ENCODE measurements at places on chromosomes 7 and 10.

DNA sequence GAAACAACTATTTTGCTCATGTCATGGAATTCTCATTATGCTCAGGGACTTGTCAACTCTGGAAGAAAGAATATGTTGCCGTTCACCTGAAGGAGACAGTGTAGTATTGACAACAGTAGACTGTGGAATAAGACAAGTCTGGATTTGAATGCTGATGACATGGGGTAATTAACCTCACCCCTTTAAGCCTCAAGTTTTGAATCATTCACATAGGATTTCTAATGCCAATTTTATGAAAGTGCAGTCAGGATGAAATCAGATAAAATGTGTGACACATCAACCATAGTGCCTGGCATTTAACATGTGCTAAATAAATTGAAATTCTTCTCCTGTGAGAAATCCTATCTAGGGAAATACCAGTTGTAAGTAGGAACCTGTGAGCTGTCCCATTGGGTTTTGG is 305.8 kb downstream of the KIF20B start:
- DNase-seq, result peak; percentile 5

DNA sequence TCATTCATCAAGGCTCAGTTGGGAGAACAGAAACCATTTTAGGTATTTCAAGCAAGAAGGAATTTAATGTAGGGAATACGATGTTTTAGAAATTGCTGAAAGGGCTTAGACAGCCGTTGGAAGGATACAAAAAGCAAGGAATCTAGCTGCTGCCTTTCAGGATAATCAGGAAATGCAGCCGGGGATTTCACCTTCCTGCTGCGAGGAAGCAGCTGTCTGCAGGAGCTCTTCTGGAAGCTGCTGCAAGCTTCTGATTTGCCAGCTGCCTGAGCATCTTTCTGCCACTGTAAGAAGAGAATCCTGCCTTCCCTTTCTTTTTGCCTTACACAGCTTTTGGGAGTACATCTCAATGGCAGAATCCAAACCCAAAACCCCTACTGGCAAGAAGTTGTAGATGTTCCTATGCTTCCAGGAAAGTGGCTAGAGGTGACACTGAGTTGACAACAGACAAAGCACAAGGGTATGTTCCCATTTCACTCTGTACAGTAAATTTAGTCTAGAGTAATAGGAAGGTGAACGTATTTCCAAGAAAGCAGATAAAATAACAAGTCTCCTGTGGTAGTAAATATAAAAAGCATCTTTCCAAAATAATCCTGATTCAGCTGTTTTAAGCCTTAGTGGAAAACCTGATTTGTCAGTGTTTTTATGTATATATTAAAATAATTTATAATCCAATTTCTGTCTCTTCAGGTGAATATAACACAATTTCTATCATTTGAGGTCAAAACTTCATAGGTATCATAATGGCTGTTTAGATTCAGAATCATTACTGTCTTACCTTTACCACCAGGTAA is 148.4 kb upstream of the LRGUK start:
- no peak for DNase-seq

- DNase-seq, result no peak
Measured at GRCh38 chr10:105759669-105760068, 1118.6 kb downstream of the SORCS3 start.

GRCh38 chr7:157683747-157684156 is 346.9 kb downstream of the DNAJB6 start:
- DNase-seq, result no peak

DNA sequence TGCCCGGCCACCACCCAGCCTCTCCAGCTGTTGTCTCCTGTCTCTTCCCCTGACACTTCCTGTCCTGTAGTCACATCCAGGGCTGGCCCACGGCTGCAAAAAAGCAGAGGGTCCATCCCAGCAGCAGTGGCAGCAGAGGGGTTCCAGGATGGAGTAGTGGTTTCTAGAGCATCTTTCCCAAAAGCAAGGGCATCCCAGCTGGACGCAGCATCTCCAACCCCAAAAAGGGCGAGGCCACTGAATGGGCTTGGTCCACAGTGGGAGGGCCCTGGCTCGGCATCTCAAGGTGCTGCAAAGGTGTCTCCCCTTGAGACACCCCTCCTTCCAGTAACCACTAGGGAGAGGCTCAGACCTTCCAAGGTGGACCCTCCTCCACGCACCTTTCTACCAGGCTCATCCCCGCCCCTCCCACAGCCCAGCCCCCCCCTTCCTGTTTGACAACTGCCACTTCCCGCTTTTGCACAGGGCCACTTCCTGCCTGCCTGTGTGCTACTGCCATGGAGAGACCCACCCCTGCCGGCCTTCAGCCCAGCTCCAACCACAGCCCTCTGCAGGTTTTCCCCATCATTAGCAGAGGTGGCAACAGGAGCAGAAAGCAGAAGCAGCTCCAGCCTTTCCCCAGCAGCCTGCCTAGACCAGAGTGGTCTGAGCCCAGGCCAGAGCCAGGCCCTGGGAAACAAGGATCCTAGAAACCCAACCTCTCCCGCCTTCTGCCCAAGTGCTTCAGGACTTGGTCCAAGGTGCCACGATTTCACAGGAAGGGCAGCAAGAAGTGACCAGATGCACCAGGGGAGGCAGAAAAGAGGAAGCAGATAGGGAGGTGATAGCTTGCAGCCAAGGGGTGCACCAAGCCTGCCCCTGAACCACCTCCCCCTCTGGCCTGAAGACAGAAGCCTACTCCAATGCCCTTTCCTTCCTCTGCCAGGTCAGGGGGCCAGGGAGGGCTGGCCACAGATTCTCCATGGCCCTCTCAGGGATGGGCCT is 8.6 kb downstream of the CAMK2G start:
- DNase-seq, result no peak

DNA sequence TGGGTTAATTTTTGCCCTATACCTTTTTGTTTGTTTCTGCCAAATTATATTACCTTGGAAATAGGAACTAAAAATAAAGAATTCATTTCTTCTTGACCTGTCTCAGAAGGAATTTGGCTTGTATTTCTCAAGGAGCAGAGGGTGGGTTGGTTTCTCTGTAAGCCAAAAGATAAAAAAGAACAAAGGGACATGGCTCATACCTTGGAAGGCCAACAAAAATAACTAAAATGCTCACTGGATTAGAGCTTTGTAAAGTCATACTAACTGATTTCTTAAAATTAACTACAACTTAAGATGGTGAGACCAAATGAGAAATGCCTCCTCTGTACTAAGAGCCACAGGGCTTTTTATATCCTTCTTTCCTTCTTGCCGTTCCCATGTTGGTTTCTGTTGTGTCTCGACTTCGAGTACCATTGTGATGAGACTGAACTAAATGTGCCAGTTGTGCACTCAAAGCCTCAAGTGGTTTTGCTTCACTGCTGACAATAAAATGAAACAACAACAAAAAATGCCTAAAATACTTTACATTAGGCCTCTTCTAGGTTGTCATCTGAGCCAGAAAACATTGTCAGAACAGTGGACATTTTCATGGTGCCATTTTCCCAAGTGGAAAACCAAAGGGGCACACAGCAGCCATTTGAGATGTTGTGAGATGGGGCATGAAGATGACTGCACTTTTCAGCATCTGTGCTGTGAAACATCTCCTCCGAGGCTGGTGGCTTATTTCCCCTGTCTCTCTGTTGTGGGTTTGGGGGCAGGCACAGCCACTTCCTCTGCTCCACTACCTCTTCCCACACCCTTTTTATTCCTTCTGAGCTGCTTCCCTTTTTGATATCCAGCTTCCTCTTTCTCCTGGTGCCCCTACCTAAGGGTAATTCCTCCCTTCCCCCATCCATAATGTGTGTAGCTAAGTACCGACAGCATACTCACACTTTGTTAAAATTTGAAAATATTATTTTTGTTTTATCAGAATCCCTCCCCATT is 51.8 kb upstream of the AGR3 start:
- DNase-seq, result no peak

GRCh38 chr10:61989995-61990760 is 88.7 kb downstream of the ARID5B start:
- DNase-seq, result no peak

- DNase-seq, result no peak
Measured at GRCh38 chr7:155585951-155586350, 39.6 kb upstream of the CNPY1 start.

DNA sequence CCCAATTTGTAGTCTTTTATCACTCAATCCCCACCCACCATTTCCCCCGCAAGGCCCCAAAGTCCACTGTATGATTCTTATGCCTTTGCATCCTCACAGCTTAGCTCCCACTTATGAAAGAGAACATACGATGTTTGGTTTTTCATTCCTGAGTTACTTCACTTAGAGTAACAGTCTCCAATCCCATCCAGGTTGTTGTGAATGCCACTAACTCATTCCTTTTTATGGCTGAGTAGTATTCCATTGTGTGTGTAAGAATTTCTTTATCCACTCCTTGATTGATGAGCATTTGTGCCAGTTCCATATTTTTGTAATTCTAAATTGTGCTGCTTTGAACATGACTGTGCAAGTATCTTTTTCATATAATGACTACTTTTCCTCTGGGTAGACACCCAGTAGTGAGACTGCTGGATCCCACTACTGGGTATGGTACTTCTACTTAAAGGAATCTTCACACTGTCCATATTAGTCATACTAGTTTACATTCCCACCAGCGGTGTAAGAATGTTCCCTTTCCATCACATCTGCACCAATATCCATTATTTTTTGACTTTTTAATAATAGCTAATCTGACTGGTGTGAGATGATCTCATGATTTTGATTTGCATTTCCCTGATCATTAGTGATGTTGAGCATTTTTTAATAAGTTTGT is 152.6 kb downstream of the JMJD1C start:
- no peak for DNase-seq

DNA sequence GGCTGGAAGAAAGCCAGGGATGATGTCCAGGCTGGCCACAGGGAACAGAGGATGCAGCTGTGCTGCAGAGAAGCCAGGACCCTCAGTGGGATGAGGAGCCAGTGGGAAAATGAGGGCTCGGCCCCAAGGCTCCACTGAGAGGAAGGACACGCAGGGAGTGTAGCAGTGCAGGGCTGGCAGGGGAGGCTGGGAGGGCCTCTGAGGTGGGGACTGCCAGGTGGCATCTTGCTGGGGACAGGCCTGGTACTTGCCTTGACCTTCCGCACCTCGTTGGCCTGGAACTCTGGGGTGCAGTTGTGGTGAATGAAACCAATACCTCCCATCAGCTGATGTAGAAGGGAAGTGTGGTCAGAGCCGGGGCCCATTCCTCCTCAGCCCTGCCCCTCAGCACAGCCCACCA is 9.2 kb downstream of the IMPDH1 start:
- no peak for DNase-seq

DNA sequence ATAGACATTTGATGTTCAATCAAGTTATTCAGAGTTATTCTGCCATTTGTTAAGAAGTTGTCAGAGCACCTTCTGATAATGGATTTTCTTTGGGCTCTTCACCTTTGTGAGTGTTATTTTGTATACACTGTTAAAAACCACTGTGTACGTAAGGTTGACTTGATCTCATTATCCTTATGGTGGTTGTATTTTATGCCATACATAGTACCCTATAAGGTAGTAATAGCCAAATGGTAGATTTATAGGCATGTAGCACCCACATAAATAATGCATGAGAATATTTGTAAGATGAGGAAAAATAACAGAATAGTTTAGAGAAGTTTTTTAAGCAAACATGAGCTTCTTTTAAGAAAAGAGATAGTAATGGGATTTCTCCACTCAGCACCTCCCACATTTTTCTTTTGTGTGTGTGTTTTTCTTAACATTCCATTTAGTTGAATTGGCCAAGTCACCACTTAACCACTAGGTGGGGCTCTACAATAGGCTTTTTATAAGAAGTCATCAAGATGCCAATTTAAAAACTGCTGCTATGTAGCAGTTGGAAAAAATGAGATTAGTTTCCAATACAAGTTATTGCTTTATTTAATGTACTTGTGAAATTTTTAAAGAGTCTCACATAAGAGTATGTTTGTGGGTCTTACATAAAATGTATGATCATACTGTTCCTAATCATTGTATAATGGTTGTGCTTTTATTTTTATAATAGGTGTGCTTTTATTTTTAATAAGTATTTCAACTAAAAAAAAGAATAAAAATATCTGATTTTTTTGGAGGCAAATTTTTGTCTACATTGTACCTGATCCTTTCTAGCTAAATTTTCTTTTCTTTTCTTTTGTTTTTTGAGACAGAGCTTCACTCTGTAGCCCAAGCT is 41.1 kb upstream of the STMP1 start:
- DNase-seq, result peak; percentile 95

- no peak for DNase-seq
Measured at GRCh38 chr7:36161996-36162395, 8.9 kb downstream of the EEPD1 start.

- no peak for DNase-seq
Measured at GRCh38 chr10:45006276-45007030, 5.7 kb downstream of the ZNF22 start.

GRCh38 chr7:317643-318405 is 27.9 kb downstream of the FOXL3 start:
- no peak for DNase-seq

DNA sequence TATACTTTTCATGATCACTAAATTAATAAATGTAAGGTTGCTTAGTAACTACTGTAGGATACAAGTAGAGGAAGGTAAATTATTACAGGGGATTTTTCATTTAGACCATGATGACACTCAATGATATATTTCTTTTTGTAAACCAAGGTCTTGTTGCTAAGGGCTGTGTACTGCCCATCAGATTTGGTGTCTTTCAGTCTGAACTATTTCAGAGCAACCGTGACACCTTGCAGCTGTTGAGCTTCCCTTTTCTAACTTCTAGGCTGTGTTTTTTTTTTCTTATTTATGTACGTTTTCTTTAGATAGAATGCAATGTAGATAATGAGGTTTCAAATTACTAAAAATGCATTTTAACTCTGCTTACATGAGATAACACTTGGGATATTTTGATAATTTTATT is 292.0 kb upstream of the MBL2 start:
- no peak for DNase-seq

DNA sequence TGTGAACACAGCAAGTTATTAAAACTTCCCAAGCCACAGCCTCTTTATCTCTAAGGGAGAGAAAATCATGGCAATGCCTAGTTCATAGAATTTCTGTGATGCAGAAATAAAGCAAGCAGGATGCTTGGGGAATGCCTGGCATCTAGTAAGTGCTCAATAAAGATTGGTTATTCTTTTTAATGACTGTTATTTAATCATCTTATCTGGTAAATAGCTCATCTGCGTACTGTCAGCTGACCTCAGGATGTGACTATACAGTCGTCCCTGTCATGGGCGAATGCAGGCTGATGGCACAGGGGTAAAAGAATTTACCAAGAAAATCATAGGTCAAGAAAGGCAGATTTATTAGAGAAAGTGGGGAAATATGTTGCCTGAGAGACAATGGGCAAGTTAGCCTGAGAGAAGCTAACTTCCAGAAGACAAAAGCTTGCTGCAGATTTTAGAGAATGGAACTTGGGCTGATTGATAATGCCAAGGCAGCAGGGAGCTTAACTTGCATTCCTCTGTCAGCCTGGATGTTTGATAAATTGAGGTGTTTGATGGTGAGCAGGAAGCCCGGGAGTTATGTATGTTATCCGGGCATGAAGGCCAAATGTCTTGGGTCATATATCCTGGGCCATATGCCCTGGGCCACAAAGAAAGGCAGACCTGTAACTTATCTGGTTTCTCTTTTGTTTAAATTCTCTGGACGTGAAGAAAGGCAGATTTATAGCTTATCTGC is 126.0 kb downstream of the KCNMA1 start:
- DNase-seq, result no peak

Measured in adipocyte (in vitro differentiated cells).